Mammary epithelial cell (primary cell): ENCODE measurements at places on chromosomes 1 and 21. TPM values are rescaled to one million over a fixed set of nuclear protein-coding genes. Genes with fewer than 3 reads are reported as not detected.

- DNase-seq: no peak
Observed at GRCh38 chr1:68361346-68361910, 88.3 kb downstream of the RPE65 start.

The DNALI1 gene
- total RNA-seq: 1.0 and 1.3 TPM in 2 replicates

- DNase-seq: no peak
Observed at GRCh38 chr1:224252479-224252878, 69.4 kb downstream of the DEGS1 start.

DNA sequence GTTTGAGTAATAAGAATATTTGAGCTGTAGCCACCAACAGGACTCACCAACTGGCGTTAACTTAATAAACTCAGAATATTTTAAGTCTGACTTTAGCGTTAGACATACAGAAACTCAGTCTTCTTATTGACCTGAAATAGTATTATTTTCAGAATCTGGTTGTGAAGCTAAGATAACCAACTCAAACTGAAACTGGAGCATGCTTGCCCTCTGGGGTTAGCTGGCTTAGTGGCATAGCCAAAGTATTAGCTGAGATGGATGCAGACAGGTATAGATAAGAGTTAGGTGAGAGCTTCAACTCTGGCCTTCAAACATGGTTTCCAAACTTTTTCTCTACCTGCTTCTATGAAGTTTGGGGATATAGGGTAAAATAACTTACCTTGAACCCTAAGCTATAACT is 40.5 kb downstream of the AMY1C start:
- no peak for DNase-seq

The FMOD gene
- total RNA-seq: 1.5 TPM

DNA sequence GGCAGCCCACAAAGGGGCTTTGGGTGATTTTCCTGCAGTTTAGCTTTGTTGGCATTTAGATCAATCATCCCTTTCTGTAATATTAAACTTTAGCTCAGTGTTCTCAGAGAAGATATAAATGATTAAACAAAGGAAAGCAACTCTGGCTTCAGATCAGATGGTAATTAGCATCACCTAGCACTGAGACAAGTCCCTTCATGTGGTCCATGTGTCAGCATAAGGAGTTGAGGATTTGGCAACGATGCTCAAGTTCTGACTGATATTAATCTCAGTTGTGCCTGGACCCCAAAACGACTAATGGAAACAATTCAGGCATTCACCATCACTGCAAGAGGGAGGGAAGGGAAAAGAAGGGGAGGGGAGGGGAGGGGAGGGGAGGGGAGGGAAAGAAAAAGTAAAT is 60.4 kb downstream of the SEC16B start:
- peak; percentile 69 for DNase-seq

GRCh38 chr1:118223426-118223825 is 38.4 kb upstream of the SPAG17 start:
- DNase-seq: no peak

The USP25 gene
- total RNA-seq: 43.0 and 56.8 TPM in 2 replicates

DNA sequence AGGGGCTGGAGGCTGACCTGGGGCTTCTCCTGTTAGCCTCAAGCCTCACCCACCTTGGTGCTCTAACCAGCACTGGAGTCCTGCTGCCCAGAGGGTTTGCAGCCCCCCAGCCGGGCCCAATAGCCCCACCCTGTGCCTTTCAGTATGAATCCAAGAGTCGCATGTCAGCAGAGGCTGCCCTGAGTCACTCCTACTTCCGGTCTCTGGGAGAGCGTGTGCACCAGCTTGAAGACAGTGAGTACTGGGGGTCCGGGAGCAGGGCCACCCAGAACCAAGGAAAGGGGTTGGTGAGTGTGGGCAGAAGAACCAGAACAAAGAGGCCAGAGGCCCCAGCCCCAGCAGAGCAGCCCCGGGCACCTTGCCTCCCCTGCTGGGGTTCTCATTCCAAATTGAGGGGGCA is 25.6 kb downstream of the CDK18 start:
- no peak for DNase-seq

- DNase-seq: no peak
Observed at GRCh38 chr1:232695621-232696385, 65.9 kb upstream of the SIPA1L2 start.
